ENCODE measurements at places on chromosomes 3 and 15. TPM values are rescaled to one million over a fixed set of nuclear protein-coding genes. Genes with fewer than 3 reads are reported as not detected.

GRCh38 chr3:69872783-69873378 is 126.7 kb upstream of the SAMMSON start:
- DNase-seq, result peak; percentile 6

- DNase-seq, result no peak
These were observed 21.2 kb downstream of the TM4SF4 start for GRCh38 chr3:149495581-149496125.

- DNase-seq, result no peak
These were observed 63.2 kb downstream of the ADAM10 start for GRCh38 chr15:58686286-58686685.

Gene SOX14
- not detected for total RNA-seq

Gene CHL1
- total RNA-seq, result 0.63 TPM

DNA sequence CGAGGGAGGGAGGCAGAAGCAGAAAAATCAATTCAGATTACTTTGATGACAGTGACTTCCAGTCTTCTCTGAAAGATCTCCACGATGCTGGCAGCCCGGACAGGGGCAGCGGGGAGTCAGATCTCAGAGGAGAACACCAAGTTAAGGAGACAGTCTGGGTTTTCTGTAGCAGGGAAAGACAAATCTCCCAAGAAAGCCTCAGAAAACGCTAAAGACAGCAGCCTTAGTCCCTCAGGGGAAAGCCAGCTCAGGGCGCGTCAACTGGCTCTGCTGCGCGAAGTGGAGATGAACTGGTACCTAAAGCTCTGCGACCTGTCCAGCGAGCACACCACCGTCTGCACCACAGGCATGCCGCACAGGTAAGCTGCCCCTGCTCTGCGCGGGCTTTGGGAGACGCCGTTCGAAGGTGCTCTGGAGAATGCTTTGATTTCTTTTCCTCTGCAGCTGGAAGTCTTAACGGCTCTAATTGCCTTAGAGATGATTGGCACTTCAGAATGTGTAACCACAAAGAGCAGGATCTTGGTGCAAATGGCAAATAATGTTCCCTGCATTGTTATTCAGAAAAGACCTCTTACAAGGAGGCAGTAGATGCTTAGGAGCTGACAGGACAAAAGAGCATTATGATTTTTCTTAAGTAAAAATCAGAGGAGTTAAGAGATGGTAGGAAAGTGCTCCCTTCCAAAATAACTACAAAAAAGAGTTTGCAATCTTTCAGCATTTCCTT is at the start of gene KCNAB1:
TSS of gene KCNAB1 (plus strand) at position 51 of the 724 bp plus-strand sequence.
- no peak for DNase-seq

- DNase-seq, result no peak
These were observed 40.4 kb upstream of the IQSEC1 start for GRCh38 chr3:13113346-13114330.

DNA sequence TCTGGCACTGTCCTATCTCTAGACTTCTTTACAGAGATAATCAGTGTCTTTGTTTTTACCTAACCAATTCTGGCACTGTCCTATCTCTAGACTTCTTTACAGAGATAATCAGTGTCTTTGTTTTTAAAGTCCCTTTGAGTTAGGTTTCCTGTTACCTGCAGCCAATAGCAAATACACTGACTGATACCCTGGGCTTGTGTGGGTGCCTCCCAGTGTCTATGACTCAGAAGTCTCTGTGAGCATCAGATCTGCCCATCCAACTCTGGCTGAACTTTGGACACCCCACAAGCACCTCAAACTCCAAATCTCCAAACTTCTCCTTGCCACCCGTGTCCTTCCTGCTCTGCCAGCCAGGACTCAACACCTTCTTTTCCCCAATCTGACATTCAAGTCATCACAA is 30.4 kb downstream of the SLC41A3 start:
- peak; percentile 12 for DNase-seq

Gene ITPKA
- total RNA-seq, result 1.8 TPM

Gene PLS1
- total RNA-seq, result 0.99 TPM

DNA sequence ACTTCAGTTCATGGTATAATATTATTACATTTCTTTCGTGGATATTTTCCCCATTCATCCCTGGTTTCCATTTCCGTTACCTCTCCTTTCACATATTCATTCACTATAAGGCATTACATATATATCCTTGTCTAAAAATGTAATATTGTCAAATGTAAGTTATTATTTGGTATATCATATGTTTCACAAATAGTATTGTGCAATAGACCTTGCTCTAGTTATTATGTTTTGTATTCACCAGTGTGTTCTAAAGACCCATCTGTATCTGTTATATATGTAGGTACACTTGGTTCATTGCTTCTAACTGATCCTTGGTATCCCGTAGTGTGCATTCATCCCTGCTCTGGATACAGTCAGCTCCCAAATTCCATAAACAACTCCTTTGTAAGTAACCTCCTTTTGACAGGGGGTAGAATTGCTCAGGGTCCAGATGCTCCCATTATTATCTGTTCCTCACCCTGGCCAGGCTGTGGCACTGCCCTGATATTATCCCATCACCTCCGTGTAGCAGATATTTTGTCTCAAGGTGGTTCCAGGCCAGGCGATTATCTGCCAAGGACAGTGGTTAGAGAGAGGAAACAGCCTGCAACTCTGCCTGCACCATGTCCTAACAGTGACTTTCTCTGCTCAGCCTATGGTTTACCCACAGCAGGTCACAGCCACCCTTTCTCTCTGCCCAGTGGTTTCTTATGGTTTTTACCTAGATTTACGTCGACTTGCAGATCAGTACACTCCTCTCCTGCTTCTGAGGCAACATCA is 29.2 kb downstream of the PAQR9 start:
- no peak for DNase-seq

- DNase-seq, result peak; percentile 62
These were observed 489 bp upstream of the GALNT15 start for GRCh38 chr3:16174026-16174355.

DNA sequence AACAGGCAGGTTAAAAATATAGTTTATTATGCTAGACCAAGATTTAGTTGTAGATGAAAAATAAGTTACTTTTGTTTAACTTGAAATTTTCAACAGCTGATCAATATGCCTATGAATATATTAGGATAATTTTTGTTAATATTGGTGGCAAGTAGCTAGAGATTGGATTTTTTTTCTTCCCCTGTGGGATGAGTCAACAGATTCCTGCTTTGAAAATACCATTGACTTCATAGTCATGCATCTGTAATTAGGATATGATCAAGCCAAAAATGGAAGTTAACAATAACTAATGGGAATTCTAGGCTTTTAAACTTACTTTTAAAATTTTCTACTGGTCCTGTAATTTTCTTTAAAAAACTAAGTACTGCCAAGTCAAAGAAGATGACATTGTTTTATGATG is 211.7 kb downstream of the ZIC1 start:
- DNase-seq, result peak; percentile 34

DNA sequence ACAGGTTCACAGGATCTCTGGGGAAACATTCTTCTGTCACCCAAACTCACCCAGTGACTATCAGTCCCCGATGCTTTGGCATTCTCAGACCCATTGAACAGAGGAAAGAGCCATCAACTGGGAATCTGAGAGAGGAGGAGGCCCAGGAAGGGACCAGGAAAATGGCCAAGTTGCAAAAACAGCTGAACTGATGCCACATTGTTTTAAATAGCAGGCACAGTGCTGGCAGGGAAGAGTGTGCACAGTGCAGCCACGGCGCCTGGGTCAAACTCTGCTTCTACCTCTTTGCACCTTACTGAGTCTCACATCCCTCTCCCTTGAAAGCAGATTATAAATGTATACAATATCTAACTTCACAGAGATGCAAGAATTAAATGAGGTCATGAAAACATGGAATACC is 66.4 kb downstream of the SRGAP3 start:
- DNase-seq, result no peak

Gene GNB5
- total RNA-seq, result 24.0 TPM

Gene MESP2
- total RNA-seq, result 2.9 TPM

- DNase-seq, result peak; percentile 96
These were observed 24.8 kb downstream of the AADAC start for GRCh38 chr3:151838574-151839312.

DNA sequence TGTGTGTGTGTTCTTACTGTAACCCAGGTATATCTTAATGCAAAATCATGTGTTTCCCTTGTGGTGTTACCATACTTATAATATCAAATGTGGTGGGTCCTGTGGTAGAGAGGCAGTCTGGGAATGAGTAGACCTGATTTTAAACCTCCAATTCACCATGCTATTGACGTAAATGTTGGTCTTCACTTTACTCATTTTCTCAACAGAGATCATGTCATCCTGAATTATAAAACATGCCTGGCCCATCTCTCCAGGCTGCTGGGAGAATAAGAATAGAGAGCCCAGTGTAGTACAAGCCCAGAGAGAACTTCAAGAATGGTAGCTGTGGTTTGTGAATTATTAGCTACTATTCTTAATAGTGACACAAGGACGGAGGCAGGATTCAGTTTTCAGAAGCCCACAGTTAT is 88.1 kb downstream of the MBNL1 start:
- no peak for DNase-seq

- peak; percentile 17 for DNase-seq
These were observed 21.1 kb upstream of the COLQ start for GRCh38 chr3:15542614-15543013.

DNA sequence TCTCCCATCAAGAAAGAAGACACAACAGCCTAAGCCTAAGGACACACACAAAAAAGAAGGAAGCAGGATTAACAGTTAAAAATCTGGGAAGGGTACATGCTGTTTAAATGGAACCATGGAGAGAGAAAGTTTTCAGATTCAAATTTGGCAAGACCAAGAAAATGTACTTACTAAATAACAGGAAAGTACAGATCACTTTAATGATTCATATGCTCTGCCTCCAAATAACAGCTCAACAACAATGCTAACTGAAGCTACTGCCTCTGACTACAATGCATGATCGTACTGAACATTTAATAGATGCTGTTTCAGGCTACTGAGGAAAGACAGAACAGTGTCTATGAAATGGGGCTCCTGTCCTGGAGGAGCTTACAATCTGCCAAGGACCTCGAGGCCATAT is 8.4 kb upstream of the NMB start:
- peak; percentile 22 for DNase-seq

GRCh38 chr3:179234199-179234598 is 16.7 kb downstream of the KCNMB3 start:
- DNase-seq, result peak; percentile 30

- DNase-seq, result no peak
These were observed 72.3 kb downstream of the DAPK2 start for GRCh38 chr15:63974021-63974420.

DNA sequence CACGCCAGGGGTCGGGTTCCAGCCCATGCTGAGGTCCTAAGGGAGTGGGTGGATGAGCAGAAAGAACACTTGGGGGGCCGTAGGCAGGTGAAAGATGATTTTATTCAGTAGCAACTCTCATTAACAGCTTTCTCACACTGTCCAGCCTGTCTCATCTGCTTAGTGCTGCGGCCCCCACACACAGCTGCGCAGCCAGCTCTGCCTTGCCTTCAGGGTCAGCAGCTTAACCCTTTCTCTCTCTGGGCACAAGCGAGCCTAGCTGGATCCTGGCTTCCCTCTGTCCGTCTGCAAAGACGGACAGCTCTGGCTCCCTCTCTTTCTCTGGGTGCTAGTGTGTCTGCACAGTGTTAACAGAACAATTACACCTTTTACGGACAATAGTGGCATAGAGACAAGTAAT is 21.3 kb downstream of the NPAP1 start:
- no peak for DNase-seq

GRCh38 chr3:185112186-185112585 is 40.7 kb downstream of the C3orf70 start:
- no peak for DNase-seq
